Stimulated activated CD8-positive, alpha-beta memory T cell treated with anti-CD3 and anti-CD28 coated beads, Interleukin-4, amount 100 ng/mL, for 1 hour (primary cell): ENCODE measurements at places on chromosomes 11 and 22.

DNA sequence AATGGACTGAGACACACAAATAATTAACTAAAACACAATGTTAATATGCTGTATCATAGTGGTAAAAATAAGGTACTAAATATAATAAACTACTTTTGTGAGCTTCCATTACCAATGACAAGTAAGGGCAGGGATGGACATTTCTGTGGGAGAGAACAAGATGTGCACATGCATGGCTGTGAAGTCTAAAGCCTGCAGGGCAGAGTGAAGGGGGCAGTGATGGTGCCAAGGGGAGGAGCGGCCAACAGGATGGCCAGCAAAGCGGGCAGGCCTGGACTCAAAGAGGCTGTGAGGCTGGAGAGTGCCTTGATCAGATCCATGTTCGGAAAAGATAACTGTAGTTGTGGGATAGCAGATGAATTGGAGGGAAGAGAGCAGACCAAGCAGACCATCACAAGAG, 12.5 kb downstream of the DESI1 start:
- no peak for DNase-seq

- DNase-seq, result no peak
These were observed 43.2 kb upstream of the RDX start for GRCh38 chr11:110339456-110340250.

DNA sequence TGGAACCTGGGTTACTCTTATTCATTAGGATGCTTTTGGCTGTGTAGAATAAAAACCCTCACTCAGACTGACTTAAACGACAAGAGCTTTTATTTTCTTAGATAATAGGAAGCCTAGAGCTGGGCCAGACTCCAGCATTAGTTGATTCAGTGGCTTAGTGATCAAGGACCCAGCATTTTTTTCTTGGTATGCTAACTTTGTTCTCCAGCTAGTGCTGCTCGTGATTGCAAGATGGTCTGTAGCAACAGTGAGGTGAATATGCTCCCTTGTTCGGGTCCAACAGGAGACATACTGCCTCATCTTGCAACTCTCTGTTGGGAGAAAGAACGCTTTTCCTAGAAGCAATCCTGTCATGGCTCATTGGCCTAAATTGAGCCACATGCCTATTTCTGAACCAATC, 33.4 kb downstream of the INSC start:
- DNase-seq, result no peak

GRCh38 chr22:39414886-39415285, 15.3 kb downstream of the TAB1 start:
- DNase-seq, result no peak

DNA sequence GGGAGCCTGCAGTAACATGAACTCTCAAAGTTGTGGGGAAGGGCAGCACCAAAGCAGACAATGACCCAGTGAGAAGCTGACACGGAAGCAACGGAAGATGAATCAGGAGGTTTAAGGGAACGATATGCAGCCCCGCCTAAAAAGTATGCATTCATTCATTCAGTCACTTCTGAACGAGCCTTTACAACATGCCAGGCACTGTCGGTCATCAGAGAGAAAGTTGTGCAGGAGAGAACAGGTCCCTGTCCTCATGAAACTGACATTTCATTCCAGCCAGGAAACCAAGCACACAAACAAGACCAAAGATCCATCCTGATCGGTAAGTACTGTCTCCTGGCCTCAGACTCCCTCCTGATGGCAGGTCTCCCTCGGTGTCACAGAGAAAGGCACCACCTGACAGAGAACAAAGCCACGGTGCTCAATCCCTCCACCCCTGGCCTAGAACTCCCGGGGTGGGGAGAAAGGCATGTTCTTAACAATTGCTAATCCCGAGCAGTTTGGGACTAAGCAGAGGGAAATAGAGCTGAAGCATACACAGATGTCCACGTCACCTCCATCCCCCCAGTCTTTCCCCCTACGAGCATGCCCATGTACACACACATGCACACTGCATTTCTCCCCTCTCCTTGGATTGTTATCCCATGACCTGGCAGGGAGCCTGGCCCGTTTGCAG, 49.3 kb downstream of the LRFN4 start:
- no peak for DNase-seq

DNA sequence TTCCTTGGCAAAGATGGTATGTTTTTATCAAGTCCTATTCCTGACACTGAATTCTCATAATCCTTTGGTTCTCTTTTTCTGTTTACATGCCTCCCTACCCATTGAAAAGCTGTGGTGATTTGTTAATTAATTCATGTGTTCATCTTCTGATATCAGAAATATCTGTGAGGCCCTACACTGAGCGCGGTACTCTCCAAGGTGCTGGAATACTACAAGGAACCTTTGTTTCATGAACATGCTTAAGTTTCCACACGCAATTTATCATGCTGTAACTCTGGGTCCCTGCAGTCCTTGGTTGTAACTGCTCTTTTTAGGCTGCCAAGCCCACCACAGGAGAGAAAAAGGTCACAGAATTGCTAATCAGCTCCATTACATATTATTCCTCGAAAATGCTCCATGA, 331.8 kb downstream of the FAT3 start:
- DNase-seq, result no peak

- DNase-seq, result no peak
These were observed 23.0 kb downstream of the SCN4B start for GRCh38 chr11:118129471-118130172.

DNA sequence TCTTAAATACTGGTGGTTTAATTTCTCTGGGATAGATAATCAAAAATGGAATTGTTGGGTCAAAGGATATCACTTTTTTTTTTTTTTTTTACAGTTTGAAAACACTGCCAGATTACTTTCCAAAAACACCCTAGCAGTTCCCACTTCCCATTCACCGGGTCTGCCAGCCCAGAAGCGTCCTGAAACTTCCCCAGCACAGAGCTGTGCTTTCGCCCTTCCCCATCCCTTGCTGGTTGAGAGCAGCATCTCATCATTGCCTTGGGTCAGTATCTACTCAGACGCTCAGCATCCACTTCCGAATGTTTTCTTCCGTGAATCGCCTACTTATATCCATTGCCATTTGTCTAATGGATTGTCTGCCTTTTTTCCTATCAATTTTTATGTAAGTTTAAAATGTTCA, 5.5 kb downstream of the CERK start:
- no peak for DNase-seq
